ENCODE measurements at places on chromosomes 3 and 15.

GRCh38 chr3:114362815-114363214, 69.0 kb downstream of the TIGIT start:
- DNase-seq: peak; percentile 54

GRCh38 chr3:112412494-112412893, 79.5 kb downstream of the CD200 start:
- DNase-seq: no peak

DNA sequence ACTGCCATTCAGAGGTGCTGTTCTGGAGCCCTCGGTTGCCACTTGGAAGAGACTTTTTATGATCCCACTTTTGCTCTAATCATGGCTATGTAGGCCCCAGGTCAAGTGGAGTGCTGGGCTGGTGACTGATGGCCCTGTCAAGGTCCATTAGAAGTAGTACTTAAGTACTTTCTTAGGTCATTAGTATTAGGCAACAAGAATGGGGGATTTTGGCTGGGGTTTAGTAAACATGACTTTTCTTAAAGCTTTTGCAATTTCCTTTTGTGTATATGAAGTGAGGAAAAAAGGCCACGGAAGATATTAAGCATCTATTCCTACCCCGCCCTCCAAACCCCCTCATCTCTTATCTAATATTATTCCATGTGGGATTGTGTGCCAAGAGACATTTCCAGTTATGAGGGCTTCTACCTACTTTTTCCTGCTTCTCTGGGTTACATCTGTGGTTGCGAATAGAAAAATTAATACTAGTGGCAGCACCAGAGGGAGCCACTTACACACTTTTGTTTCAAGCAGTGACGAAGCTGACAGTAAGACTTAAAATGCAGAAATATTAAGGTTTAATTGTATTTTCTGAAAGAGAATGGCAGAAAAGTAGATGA, 13.9 kb downstream of the NLGN1 start:
- DNase-seq: peak; percentile 39

DNA sequence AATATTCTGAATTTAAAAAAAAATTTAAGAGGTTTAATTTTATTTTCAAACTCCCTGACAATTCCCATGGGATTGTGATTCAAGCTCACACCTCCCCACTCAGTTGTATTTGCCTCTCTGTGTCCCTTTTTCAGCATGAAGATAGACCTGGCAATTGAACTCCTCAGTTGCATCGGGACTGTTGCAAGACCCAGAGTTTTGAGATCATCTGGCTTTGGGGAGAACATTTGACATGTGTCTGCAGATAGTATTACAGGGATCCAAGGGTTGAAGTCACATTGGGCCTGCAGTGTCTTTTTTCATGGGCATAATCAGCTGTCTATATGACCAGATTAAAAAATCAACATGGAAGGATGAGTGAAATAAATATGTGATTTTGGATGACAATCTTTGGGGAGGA, 91.1 kb upstream of the EOMES start:
- DNase-seq: no peak

DNA sequence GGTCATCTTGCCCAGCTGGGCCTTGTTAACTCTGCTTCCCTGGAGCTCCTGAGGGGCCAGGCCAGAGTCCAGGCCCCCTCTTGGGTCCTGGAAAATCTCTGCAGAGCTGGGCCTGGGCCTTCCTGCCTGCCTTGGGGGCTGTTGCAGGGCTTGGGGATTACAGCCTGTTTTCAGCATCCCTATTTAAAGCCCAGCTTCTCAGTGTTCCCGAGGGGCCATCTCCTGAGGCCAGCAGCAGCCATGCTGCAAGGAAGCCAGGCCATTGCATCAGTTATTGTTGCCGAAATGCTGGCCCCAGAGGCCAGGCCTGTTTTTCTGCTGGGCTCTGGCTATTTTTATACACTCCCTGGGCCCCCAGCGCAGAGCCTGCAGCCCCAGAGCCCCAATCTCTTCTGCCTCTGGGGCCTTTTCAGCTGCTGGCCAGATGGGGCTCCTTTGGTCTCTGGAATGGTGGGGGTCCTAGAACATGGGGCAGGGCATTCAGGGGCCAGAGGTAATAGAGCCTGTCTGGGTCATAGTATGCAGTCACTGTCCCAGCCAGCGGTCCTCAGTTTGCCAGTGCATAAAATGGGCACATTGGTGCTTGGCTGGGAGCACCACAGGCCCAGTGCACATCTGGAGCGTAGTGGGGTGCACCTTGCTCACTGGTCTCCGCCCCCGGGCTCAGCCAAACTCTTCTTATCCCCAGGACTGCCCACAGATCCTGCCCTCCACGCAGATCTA, 28.5 kb downstream of the PLXNA1 start:
- peak; percentile 92 for DNase-seq

DNA sequence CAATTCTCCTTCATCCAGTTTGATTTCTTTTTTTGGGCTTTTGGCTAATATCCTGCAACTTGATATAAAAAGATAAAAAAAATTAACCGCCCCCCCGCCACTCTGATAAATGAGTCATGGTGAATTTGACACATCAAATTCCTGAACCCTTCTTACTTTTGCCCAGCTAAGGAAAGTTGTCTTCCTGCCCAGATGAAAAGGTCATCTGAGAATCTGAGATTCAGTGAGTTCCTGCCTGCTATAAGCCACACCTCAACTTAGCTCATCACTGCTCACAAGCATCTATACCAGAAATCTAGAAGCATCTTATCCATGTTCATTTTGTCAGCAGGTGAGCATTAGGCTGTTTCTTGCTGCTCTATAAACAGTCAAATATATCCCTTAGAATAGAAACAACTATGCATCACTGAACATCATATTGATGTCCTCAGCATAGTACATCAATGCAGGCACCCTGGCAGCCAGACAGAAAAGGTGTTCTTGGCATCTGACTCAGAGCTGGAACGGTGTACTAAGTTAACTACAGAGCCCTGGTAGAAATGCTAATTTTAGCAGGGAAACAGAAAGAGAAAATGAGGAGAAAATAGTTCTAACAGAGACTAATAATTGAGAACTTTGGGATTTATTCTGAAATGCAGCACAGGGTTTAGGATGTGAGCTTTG, 77.1 kb downstream of the SEMA6D start:
- no peak for DNase-seq

- no peak for DNase-seq
Observed at GRCh38 chr3:61531528-61531927, 29.8 kb upstream of the PTPRG start.

DNA sequence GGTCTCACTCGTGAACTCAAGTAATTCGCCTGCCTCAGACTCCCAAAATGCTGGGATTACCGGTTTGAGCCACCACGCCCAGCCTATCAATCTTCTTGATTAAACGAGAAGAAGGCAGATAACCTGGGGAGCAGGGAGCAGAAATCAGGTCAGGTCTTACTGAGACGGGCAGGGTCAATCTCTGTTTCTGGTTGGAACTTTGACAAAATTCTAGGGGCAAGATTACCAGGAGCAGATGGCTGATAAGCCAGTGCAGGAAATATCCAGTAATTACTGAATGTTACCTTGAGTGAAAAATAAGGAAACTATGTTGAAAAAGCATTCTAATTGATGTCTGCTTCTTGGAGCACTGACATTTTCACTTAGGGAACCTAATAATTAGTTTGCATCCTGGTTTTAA, 24.4 kb upstream of the GOLM2 start:
- no peak for DNase-seq

DNA sequence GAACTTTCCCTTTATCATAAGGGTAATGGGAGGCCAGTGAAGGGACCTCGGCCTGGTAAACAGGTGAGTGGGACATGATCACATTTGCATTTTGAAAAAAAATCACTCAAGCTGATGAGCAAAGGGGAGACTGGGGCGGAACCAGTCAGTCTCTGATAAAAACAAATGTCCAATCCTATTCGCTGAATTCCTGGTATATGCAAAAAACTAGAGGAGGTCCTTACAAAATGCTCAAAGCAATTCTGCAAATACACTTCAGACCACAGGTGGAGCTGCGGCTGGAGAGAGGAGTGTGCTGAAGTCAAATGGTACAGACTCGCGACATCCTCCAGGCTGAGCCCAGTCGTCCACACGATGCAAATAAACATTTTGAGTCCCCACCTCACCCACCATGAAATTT, 166.7 kb downstream of the FOXP1 start:
- no peak for DNase-seq

DNA sequence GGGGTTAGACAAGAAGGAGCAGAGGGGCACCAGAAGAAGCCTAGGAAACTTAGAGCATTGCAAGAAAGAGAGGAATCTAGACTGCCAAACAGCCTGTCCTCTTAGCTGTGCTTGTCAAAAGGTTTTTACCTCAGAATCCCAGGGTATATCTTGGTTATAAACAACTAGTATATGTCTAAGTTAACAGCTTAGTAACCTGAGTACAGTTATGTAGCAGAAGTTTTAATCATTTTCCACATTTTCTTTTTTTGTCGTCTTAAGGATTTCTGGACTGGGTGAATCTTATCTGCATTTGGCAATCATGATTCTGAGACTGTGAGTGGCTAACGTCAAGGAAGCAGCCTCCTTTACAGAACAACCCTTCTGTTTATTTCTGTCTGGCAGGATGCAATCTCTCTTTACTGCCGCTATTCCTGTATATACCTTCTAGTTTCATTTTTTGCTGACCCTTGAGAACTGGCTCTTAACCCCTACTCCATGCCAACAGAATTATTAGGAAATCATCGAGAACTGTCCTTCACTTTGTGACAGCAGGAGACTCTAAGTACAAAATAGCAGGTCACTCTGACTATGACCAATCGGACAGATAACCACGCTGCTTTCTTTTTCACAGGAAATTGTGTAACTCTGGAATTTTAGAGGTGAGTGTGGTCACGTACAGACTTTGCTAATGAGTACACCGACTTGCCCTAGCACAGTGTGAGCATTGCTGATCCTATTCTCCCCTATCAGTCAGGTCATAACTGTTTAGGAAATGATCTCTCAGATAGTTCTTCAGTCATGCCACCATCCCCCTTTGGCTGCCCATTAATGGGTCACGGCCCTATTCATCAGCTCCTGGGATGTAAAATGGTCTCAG, 3.3 kb upstream of the CP start:
- peak; percentile 57 for DNase-seq

DNA sequence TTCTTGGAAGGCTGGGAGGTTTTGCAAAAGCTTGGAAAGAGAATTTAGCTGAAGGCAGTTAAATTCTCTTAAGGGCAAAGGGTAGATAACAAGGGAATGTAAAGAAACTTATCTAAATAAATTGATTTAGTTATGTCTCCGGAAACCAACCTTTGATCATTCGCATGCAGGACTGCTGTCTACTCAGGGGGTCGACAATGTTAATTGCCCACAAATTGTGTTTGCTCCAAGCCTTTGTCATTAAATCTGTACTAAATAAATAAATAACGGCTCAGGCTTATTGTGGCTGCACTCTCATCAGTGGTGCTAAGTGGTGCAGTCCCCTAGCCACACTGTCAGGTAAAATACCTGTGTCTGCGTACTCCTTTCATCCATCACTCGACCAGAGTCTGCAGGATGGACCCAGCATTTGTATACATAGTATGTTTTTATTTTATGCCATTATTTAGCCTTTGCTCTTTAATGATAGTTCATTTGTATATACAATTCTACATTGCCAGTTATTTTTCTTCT, 497.4 kb upstream of the RASGRP1 start:
- no peak for DNase-seq

- DNase-seq: peak; percentile 48
Observed at GRCh38 chr3:30012941-30013543, 593.4 kb upstream of the TGFBR2 start.
